ENCODE measurements at places on chromosomes 7 and 10.

DNA sequence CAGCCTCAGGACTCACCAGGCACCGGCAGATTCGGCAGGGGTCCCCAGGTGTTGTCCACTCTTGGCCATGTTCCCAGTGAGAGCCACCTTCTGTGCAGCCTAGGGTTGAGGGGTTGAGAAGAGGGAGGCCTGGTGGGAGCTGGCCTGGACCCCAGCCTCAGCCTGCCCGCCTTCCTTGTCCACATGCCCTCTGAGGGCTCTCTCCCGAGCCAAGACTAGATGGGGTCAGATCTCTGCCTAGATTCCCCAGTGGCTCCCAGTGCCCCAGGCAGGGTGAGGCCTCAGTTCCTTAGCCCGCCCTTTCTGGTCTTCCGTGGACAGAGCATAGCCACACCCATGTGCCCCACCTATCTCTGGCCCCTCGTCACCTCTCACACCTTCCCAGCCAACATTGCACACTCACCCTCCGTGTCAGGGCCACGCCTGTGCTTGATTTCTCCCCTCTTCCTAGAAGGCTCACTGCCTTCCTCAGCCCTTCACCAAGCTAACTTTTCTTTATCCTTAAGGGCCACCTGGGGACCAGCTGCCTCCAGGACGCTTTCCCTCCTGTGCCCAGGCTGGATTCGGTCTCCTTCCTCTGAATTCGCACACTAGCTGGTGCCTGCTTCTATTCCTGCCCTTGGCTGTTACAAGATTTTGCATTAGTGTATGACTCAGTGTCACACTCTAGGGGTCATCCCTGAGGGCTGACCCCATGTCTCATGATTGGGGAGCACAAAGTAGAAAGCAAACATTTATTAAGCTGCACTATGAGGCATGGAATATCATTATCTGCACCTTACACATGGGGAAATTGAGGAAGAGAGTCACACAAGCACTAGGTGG lies 7.5 kb downstream of the KCP start:
- DNase-seq, result no peak

DNA sequence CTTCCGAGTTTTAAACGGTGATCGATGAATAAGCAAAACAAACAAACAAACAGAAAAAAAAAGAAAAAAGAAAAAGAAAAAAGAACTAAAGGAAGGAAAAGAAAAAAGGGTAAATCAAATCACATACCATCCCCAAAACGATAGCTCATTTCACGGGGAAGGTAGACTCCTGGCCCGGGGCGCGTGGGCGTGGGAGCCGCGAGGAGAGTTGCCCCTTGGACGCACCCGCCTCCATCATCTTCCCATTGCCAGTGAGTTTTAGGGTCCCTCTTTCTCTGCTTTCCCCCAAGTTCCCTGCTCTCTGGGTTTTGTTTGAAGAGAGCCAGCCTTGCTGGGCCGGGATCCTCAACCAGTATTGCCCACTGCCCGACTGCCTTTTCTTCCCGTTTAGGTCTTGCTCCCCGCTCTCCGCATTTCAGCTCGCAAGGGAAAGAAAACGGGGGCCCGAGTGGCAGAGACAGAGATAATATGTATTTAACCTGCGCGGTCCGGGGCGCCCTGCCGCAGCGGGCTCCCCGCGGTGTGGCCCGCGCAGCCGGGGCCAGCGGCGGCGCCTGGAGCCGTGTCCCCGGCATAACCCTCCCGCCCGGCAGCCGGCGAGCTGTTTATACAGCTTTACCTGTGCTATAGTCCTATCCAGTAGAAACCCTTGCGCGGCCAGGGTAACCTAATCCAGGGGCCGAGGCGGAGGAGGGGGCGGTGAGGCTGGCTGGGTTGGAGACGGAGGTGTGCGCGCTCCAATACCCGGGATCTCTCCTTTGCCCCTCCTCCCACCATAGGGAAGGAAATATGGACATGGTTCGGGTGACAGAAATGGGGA lies 5.2 kb upstream of the GATA3 start:
- DNase-seq, result no peak

DNA sequence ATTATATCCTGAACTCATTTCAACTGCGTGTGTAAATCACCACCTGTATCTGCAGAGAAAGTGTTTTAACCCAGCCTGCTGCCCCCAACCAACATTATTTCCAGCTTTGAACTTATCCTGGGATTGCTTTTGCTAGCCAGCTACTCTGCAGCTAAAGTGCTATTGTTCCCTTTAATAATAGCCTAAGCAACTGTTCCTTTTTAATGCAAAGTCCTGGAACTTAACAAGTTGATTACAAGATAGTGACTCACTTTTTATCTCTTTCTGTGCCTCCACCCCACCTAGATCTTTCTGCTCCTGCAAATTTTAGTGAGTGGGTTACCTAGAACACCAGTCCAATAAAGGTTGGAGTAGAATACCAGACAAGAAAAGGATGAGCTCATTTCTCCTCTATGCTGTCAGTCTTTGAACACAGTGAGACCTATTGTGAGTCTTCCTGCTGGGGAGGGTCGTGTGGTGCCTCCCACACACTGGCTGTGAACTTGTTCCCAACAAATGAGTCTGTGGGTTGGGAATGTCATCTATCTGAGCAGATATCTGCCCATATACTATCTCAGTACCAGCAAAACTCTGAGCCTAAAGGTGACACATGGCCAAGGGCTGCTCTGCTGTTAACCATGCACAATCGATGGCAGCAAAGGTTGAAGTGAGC lies 137.7 kb downstream of the FAM204A start:
- DNase-seq, result no peak

DNA sequence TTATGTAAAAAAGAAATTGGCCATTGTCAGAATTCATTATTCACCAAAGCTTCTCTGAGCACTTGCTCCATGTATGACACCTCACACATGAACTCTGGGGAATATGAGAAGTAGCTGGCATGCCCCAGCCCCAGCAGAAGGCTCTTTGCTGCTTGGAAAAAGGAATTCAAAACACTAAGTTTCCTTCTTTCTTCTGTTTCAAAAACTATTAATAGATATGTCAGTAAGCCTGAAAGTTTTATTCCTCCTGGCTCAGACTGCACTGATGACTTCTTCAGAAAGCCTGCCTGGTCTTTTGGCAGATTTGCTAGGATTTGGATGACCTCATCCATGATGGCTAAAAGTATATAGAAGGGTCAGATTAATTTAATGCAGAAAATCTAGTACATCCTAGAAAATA lies 511.0 kb downstream of the GFRA1 start:
- DNase-seq, result no peak

DNA sequence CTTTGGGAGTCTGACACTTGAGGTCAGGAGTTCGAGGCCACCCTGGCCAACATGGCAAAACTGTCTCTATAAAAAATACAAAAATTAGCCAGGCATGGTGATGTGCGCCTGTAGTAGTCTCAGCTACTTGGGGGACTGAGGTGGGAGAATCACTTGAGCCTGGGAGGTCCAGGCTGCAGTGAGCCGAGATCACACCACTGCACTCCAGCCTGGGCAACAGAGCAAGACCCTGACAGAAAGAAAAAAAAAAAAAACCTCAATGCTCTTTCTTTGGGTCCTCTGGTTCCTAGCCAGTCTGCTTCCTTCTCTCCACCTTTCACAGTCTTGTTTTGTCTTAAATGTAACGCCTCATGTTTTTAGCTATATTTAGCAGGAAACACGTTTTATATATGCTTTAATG lies 9.4 kb downstream of the OGDH start:
- DNase-seq, result no peak

GRCh38 chr7:157466867-157467261 lies 130.1 kb downstream of the DNAJB6 start:
- no peak for DNase-seq

GRCh38 chr10:48508791-48509772 lies 95.8 kb downstream of the ARHGAP22 start:
- no peak for DNase-seq

GRCh38 chr10:6418613-6419216 lies 161.4 kb downstream of the PRKCQ start:
- no peak for DNase-seq

- DNase-seq, result no peak
Measured at GRCh38 chr10:109412353-109412752, 511.0 kb downstream of the XPNPEP1 start.

DNA sequence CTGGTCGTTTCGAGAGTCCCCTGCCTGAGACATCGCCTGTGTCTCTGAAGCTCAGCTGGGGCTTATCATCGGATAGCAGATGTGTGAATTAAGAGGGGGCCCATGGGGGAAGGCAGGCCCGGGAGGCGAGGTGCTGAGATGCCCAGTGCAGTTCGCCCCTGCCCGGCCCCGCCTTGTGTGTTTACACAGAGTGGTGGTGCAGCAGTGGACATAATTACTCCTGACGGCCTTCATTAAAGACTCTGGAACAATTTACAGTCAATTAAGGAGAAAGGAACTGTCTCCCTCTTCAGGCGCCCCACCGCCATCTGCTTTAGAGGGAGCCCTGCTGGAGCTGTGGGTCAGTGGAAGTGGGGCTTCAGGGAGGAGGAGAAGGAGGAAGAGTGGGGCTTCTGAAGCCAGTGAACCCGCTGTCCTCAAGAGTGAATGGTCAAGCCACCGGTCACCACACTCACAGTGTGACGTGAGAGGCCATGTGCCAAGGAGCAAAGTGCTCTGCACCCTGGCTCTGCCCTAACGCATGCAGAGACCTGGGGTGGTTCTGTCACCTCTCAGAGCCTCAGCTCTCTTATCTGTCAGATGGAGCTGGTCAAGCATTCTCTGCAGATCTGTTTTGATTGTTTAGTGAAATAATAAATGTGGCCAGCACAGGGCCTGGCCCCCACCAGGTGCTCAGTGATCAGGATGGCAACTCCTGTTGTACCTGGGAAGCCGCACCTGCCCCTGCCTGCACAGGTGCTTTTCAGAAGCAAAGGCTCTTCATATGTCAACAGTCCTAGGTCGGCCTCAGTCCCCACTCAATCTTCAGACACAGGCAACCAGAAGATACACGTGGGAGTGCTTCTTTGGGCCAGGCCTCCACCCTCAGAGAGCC lies 65.6 kb downstream of the CDH23 start:
- DNase-seq, result peak; percentile 8

All from NCI-H1417 treated with DMSO at 0.1 percent for 48 hours (cell line).